ENCODE measurements at places on chromosomes 3 and 15. TPM values are rescaled to one million over a fixed set of nuclear protein-coding genes. Genes with fewer than 3 reads are reported as not detected.

DNA sequence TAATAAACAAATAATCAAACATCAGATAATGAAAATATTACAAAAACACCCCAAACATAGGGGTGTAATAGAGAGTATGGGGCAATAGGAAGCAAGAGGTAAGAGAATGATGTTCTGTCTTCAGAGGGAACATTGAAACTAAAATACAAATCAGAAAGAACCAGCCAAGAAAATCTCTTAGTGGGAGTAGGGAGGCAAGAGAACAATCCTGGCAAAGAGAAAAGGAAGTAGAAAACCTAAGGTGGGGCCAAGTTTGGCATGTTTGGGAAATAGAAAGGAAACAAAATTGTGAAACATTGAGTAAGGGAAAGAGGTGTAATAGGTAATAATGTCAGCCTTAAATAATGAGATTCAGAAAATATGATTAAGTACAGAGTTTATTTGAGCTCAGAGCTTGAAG, 467.1 kb downstream of the RBMS3 start:
- no peak for DNase-seq

DNA sequence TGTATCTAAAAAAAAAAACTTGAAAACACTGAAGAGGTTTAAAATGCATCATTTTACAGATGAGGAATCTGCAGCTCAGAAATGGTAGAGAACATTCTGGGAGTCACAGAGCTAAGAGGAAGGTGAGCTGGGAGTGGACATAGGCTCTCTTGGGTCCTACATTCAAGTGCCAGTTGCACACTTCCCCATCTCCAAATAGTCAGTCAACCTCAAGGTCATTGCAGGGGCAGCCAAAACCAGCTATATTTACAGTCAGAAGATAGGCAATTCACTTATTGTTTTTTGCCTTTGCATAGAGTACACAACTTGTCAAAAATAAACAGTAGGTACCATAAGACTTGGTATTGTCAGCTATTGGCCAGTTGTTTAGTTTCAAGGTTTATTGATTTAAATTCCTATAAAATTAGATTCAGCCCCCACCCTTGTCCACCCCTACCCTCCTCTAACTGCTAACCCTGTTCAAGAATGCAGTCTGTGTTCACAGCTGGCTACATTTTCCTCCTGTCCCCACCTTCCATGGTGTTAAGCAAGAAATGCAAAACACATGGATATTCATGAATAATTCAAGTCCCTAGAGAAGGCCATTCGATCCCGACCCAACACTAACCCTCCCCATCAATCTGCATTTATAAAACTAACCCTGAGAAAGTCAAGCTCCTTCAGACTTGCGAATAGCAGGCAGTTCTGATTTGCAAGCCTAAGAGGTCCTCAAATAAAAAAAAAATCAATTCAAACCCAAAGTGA, 567.0 kb upstream of the MCTP2 start:
- no peak for DNase-seq

SKOR1 gene
- 0.36 TPM for total RNA-seq

DLL4 gene
- not detected for total RNA-seq

- DNase-seq: no peak
Measured at GRCh38 chr15:60052796-60053195, 48.7 kb downstream of the FOXB1 start.

- DNase-seq: no peak
Measured at GRCh38 chr3:115217292-115217677, 70.2 kb upstream of the ZBTB20 start.

GRCh38 chr15:89566181-89566580, 9.1 kb upstream of the TICRR start:
- DNase-seq: no peak

DNA sequence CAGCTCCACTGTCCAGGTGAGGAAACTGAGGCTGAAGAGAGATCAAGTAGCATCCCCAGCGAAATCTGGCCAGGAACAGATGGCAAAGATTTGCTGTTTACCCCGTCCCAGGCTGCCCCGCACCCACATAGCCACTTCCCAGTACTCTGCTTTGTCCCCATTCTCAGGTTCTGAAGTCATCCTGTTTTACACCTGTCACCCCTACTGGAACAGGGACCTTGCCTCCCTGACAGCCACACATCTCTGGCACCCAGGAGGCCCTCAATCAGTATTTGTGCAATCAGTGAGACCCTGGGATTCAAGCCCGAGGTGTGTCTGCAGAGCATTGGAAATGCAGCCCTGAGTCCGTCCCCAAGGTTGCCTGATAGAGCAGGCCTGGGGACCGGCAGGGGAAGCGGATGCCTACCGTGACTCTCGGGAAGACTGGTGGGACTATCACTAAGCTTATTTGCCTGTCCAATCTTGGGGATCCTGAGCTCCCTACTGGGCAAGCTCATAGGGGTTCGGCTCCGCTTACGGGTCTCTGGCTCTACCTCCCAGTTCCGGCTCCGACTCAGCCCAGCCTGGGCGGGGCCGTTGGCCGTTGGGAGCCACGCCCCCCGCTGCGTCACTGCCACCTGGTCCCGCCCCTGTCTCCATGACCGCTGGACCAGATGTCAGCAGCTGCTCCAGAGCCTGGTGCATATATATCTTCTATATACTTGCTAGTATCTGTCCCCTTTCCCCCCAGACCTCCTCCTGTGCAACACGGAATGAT, 17.5 kb upstream of the FANCD2 start:
- DNase-seq: peak; percentile 93

GRCh38 chr3:183845090-183845489, 19.7 kb upstream of the MAP6D1 start:
- DNase-seq: no peak

DNA sequence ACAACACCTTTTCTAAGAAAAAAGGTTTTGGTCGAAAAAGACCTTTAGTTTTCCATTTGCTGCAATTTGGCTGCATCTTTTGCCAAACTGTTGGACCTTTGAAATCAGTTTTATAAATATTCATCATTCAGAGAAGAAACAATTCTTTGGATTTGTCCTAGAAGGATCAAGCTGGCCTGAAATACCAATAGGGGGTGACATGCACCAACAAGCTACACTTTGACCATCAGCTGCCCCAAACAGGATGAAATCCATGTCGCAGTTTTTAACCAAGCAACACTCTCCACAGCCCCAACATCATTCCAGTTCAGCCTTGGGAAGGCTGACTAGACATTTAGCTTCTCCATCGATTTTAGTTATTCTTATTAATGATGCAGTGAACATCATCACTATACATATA, 9.8 kb downstream of the RPL15 start:
- no peak for DNase-seq

- peak; percentile 15 for DNase-seq
Measured at GRCh38 chr15:62920682-62921502, 121.7 kb upstream of the TPM1 start.

DNAH12 gene
- under 0.01 TPM for total RNA-seq

RGMA gene
- total RNA-seq: 2.5 TPM

PLA2G4D gene
- total RNA-seq: not detected

GRCh38 chr15:31367021-31367729, 40.5 kb downstream of the KLF13 start:
- peak; percentile 65 for DNase-seq

Data from osteoblast (primary cell).